Kidney epithelial cell (primary cell): ENCODE measurements at places on chromosomes 6 and 20. TPM values are rescaled to one million over a fixed set of nuclear protein-coding genes. Genes with fewer than 3 reads are reported as not detected.

UBE3D gene
- 11.6 and 12.1 TPM in 2 replicates for total RNA-seq

VNN1 gene
- 0.21 and 0.75 TPM in 2 replicates for total RNA-seq

ATP6V1G2 gene
- total RNA-seq: 0.67 and 2.7 TPM in 2 replicates

WFDC10B gene
- not detected in 2 replicates for total RNA-seq

HLA-DOA gene
- 0.71 and 1.6 TPM in 2 replicates for total RNA-seq
